ENCODE measurements at places on chromosomes 6 and 20. TPM values are rescaled to one million over a fixed set of nuclear protein-coding genes. Genes with fewer than 3 reads are reported as not detected.

GRCh38 chr6:70045413-70045812 is 179.1 kb downstream of the COL19A1 start:
- H3K27me3 ChIP-seq: no peaks in the 10 kb centered on the region
- H3K27ac ChIP-seq: no peak overlapping the region
- DNase-seq: no peak
- no peaks in the 10 kb centered on the region for H3K36me3 ChIP-seq
- H3K4me1 ChIP-seq: no peaks in the 10 kb centered on the region

DNA sequence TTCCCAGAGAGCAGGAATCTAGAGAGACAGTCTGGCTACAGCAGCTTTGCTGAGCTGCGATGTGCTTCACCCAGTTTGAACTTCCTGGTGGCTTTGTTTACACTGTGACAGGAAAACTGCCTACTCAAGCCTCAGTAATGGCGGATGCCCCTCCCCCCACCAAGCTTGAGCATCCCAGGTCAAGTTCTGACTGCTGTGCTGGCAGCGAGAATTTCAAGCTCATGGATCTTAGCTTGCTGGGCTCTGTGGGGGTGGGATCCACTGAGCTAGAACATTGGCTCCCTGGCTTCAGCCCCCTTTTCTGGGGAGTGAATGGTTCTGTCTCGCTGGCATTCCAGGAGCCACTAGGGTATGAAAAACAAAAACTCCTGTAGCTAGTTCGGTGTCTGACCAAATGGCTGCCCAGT is 91.0 kb upstream of the ESR1 start:
- H3K4me1 ChIP-seq: peaks cover 2% of the 10 kb centered on the region
- no peak for DNase-seq
- no peak overlapping the region for H3K4me3 ChIP-seq
- H3K27ac ChIP-seq: no peak overlapping the region

DNA sequence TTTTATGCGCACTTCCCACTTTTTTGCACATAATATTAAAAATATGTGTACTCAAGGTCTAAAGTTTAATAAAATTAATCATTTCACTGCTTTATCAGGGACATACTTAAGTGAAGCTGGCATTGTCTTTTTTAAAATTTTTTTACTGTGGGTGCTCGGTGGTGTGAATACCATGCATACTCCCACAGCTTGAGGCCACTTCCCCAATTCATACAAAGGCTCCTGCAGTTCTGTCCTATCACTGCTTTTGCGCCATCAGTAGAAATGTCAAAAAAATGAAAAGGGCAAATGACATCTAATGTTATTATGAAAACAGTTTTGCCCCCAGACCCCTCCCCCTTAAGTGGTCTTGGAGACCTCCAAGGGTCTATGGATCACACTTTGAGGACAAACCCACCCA is 464.1 kb upstream of the ARID1B start:
- no peak for DNase-seq
- no peak overlapping the region for H3K27ac ChIP-seq
- H3K27me3 ChIP-seq: no peaks in the 10 kb centered on the region
- no peaks in the 10 kb centered on the region for H3K36me3 ChIP-seq
- H3K4me1 ChIP-seq: no peaks in the 10 kb centered on the region
- no peak overlapping the region for H3K4me3 ChIP-seq

GRCh38 chr20:3782597-3782996 is 1.3 kb upstream of the SPEF1 start:
- peaks cover 14% of the 10 kb centered on the region for H3K27me3 ChIP-seq
- DNase-seq: no peak
- peaks cover 20% of the 10 kb centered on the region for H3K4me1 ChIP-seq
- no peak overlapping the region for H3K4me3 ChIP-seq

DNA sequence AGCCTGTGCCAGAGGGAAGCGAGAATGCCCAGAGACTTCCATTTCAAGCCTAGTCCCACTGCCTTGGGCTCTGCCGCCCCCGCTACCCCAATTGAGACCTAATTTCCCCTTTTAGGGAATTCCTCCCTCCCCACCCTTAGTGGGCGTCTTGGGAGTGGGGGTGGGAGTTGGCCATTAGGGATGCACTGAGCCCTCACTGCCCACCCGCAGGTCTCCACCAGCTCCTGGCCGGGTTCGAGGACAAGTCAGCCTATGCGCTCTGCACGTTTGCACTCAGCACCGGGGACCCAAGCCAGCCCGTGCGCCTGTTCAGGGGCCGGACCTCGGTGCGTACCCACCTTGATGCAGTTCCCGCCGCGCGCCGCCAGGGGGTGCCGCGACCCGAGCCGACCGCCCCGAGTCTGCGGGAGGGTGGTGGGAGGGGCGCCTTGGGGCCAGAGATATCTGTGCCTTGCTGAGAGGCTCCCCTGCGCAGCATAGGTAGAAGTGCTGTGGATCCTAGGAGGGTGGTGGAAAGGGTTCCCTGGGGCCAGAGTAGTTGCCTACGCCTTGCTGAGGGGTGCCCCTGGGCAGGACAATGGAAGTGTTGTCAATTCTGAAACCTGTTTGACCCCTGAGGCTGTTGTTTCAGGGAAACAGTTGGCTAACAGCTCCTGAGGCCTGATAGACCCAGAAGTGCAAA is 9.2 kb downstream of the ITPA start:
- H3K4me3 ChIP-seq: no peak overlapping the region
- no peaks in the 10 kb centered on the region for H3K27me3 ChIP-seq
- H3K36me3 ChIP-seq: peaks cover 40% of the 10 kb centered on the region
- no peak for DNase-seq
- no peak overlapping the region for H3K27ac ChIP-seq

ABHD16B gene
- polyA plus RNA-seq: 0.05 TPM

KIFC1 gene
- 46.6 TPM for polyA plus RNA-seq
